ENCODE measurements at places on chromosomes 13 and 19.

- no peak for DNase-seq
Observed at GRCh38 chr13:100946588-100946987, 272.0 kb upstream of the TMTC4 start.

GRCh38 chr19:58563823-58564222 lies 5.4 kb upstream of the UBE2M start:
- DNase-seq = no peak

DNA sequence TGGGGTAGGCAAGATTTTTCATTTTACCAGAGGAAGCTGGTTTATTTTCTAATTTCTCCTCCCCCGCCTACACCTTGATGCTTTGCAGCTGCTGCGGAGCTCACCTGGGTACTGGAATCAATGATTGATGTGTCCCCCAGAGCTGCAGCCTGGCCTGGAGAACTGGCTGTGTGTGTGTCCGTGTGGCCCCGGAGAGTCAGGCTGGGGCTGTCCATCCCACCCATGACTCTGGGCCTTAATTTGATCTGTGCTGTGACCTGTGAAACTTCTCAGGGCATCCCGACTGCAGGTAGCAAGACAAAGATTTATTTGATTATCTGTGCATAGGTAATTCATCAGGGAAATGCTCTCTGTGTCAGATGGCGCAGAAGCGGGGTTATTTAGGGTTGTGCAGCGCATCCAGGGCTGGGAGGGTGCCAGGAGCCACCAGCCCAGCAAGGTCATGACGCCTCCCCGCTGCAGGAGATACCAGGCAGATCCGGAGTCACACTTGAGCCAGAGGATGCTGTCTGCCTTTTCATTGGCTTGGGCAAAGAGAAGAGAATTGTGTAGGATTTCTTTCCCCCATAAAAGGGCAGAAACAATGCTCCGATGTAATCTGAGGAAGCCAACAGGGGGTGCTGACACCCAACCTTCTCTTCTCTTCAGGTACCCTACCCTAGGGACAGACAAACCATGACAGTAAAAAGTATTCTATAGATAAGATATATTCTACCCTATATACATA lies 346.6 kb downstream of the TSHZ3 start:
- DNase-seq = no peak

- peak; percentile 87 for DNase-seq
Observed at GRCh38 chr13:99980201-99980823, 1.3 kb upstream of the ZIC2 start.

DNA sequence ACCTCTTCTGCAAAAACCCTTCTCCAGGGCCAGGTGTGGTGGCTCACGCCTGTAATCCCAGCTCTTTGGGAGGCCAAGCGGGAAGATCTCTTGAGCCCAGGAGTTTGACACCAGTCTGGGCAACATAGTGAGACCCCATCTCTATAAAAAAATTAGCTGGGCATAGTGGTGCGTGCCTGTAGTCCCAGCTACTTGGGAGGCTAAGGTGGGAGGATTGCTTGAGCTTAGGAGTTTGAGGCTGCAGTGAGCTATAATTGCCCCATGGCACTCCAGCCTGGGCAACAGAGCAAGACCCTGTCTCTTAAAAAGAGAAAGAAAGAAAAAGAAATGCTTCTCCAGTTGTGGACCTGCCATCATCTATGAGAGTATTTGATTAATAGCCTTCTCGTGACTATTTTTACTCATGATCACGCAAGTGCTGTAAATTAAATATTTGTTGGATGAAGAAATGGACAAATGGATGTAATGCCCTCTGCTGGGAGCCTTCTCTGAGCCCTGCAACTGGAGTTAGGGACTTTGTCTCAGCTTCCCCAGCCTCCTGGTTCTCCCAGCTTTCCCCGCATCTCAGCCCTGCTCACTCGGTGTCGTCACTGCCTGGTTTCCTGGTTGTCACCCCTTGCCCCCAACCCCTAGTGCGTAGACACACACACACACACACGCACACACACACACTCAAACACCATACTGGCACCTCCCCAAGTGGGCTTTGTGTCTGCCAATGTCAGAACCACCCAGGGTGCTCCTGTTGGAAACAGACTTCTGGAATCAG lies 12.2 kb downstream of the WIZ start:
- no peak for DNase-seq

GRCh38 chr13:21348488-21349120 lies 110.5 kb downstream of the ZDHHC20 start:
- DNase-seq = no peak

DNA sequence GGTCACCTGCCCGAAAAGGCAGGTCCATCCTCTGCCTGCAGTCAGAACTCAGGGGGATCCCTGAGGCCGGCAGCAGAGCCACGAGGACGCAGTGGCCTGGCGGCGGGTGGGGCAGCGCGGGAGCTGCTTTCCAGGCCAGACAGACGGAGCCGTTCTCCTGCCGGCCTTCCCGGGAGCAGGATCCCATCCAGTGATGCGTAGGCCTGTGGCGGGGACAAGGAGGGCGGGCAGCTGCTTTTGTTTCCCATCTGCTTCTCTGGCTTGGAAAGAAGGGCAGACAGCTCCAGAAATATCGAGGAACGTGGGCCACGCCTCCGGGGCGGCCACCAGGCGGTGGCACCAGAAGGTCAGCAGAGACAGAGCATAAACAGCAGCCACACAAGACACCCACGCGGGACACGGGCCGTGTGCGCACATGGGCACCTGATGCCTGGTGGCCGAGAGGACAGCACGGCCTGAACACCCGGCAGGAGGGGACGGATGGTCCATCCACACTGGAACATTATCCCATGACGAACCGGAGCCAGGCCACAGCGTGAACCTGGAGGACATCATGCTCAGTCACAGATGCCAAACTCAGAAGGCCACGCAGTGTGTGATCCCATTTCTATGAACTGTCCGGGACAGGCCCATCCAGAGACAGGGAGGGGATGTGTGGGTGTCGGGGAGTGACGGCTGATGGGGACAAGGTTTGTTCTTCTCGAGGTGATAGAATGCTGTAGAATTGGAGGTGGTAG lies 13.9 kb upstream of the MKNK2 start:
- DNase-seq = no peak

GRCh38 chr19:19123386-19123785 lies 14.9 kb downstream of the TMEM161A start:
- no peak for DNase-seq

- peak; percentile 82 for DNase-seq
Observed at GRCh38 chr13:43058318-43058674, 34.9 kb downstream of the DNAJC15 start.

GRCh38 chr19:52007451-52007805 lies 583 bp downstream of the ZNF615 start:
- peak; percentile 18 for DNase-seq

DNA sequence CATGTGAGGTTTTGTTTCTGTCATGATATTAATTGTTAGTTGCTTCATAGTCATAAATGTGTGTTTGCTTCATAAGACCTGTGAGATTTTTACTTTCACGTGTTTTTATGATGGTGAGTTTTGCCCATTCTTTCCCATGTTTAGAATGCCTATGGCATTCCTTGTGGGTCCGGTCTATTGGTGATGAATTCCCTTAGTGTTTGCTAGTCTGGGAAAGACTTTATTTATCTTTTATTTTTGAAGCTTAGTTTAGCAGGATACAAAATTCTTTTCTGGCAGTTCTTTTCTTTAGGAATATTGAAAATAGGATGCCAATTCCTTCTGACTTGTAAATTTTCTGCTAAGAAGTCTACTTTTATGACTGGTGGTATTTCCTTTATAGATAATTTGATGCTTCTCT lies 332.7 kb downstream of the OXGR1 start:
- no peak for DNase-seq

- no peak for DNase-seq
Observed at GRCh38 chr19:591099-591958, 1.6 kb downstream of the HCN2 start.

DNA sequence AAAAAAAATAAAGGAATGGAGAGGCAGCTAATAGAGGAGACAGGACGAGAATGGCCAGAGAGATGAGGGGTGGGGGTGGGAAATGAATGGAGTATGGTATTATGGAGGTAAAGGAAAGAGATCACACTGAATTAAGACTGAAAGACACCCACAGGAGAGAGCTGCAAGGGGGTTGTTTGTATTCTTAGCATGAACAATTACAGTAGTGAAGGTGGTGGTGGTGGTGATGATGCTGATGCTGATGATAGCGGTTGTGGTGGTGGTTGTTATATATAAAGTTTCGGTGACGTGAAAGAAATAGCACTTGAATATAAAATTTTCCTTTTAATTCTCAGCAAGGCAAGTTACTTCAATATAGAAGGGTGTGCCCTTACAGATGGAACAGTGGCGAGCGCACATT lies 2.8 kb upstream of the ADGRE3 start:
- DNase-seq = no peak

- no peak for DNase-seq
Observed at GRCh38 chr13:43128504-43128961, 105.1 kb downstream of the DNAJC15 start.

GRCh38 chr13:98927951-98928927 lies 49.6 kb downstream of the DOCK9 start:
- no peak for DNase-seq

GRCh38 chr19:27794494-27795042 lies 1418.4 kb downstream of the UQCRFS1 start:
- no peak for DNase-seq

DNA sequence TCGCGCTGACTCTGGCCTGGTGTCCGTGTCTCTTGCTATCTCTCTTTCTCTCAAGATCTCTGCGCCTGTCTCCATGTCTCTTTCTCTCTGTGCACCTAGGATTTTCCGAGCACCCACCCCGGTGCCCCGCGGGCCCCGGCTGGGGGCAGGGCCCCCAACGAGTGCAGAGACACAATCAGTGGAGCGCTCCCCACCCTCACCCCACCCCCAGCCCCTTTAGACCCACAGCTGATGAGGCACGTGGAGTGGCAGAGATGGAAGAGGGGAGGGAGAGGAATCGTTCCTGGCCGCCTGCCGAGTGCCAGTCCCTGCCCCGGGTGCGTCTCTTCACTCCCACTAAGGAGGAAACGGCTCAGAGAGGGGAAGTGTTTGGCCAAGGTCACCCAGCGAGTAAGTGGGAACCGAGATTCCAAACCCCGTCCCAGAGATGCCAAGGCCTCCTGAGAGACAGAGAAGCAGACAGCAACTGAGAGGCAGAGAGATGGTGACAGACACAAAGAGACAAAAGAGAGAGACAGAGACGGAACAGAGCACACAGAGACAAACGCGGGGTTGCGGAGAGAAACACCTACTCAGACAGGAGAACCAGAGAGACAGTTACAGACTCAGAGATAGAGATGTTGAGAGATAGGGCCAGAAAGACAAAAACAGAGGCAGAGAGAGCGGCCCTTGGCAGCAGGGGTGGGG lies 626 bp upstream of the BCL3 start:
- DNase-seq = peak; percentile 76

DNA sequence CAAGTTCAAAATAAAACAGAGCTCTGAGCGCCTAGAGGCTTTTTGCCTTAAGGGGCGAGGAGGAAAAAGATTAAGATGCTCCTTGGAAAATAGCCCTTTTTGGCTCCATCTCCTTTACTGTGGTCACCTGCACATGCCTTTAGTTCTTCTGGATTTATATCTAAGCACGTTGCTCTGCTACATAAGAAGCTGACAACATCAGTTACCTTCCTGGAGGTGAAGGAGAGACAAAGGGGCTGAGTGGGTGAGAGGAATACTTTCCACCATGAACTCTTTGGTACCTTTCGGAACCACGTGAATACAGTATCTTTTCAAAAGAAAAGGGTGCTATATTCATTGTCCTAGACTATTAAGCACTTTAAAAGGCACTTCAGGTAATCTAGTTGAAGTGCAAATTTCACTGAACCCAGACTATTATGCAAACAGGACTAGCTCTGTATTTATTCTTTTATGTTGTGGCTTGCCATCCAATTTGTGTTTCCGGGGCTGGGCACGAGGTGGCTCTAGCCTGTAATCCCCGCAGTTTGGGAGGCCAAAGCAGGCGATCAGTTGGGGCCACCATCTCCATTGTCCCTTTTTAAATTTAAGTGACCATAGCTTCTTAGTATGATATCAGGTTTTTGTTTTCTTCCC lies 201.5 kb downstream of the TM9SF2 start:
- DNase-seq = no peak

- DNase-seq = no peak
Observed at GRCh38 chr13:104983601-104984000, 1551.9 kb downstream of the EFNB2 start.

- no peak for DNase-seq
Observed at GRCh38 chr13:42345367-42345766, 73.4 kb downstream of the AKAP11 start.
